ENCODE measurements at places on chromosomes 4 and X. TPM values are rescaled to one million over a fixed set of nuclear protein-coding genes. Genes with fewer than 3 reads are reported as not detected.

The ETDC gene
- total RNA-seq = not detected

The APOOL gene
- total RNA-seq = 3.5 TPM

The SSX2 gene
- not detected for total RNA-seq

The GC gene
- total RNA-seq = not detected

The DDX3X gene
- 170 TPM for total RNA-seq

The RBMXL3 gene
- total RNA-seq = not detected

The PAGE2 gene
- not detected for total RNA-seq

The TXLNG gene
- total RNA-seq = 6.1 TPM

The PSAPL1 gene
- not detected for total RNA-seq

The DRP2 gene
- total RNA-seq = 1.9 TPM

The KIF4A gene
- total RNA-seq = 0.86 TPM

The PDGFC gene
- total RNA-seq = 39.4 TPM

The GRIPAP1 gene
- 24.9 TPM for total RNA-seq

The HAND2 gene
- 8.4 TPM for total RNA-seq

The ADH1A gene
- total RNA-seq = 0.16 TPM

The CLDN34 gene
- total RNA-seq = not detected

The FAM120C gene
- 4.6 TPM for total RNA-seq

The SHROOM2 gene
- total RNA-seq = under 0.01 TPM

The FAM114A1 gene
- total RNA-seq = 229 TPM

The SORCS2 gene
- 0.79 TPM for total RNA-seq

The FHIP1A gene
- total RNA-seq = not detected

The UCP1 gene
- total RNA-seq = not detected

The GLRA3 gene
- total RNA-seq = not detected

The NMU gene
- total RNA-seq = not detected

The CRLF2 gene
- not detected for total RNA-seq

The HTN1 gene
- total RNA-seq = not detected

The MAGEA8 gene
- total RNA-seq = not detected
